ENCODE measurements at places on chromosomes 16 and 17.

DNA sequence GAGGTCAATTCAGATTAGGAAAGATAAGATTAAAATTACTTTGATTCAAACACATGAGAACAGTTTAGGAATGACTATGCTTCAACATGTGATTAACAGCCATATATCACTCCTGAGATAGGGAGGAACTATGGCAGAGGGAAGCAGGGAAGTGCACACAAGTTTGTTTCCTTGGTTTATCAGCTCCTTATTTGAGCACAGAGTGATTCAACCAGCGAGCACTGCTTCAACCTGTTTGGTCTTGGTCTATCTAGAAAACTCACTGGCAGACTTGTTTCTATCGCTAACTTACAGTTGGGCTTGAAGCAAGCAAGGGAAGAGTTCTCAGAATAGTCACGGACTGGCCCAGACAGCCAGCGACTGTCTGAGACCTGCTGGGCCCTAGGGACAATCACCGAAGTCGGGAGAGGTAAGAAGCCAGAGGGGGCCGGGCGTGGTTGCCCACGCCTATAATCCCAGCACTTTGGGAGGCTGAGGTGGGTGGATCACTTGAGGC lies 23.5 kb downstream of the TUBG1 start:
- DNase-seq = no peak

GRCh38 chr17:11816409-11816808 lies 180.9 kb downstream of the ZNF18 start:
- no peak for DNase-seq

DNA sequence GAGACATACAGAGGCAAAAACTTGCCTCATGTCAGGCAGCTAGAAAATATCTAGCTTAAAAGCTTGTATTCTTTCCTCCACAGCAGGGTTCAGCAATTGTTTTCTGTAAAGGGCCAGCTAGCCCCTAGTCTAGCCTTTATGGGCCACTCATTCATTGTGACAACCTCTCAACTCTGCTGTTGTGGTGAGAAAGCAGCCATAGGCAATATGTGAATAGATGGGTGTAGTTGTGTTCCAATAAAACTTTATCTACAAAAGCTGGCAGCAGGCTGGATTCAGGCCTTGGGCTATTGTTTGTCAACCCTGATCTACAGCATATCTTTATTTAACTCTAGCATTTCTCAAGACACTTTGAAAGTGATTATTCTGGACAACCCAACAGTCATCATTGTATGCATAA lies 46.4 kb upstream of the CDYL2 start:
- DNase-seq = no peak

- peak; percentile 80 for DNase-seq
These were observed 832 bp downstream of the ETV4 start for GRCh38 chr17:43545383-43545632.

DNA sequence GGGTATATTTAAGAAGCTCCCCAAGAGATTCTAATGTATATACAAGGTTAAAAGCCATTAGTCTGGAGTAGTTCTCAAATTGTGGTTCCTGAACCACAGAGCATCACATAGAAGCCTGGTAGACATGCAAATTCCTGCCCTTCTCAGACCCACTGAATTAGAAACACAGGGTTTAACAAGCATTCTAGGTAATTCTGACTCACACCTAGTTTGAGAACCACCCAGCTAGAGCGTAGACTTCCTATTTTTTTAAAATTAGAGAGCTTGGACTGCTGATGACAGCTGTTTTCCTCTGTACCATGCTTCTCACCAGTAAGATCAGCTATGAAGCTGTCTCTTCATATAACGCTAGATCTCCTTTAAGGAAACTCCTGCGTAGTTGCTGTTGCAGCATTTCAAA lies 50.6 kb downstream of the HS3ST3B1 start:
- DNase-seq = no peak

- no peak for DNase-seq
These were observed 4.0 kb upstream of the SLFN12L start for GRCh38 chr17:35541434-35541833.

DNA sequence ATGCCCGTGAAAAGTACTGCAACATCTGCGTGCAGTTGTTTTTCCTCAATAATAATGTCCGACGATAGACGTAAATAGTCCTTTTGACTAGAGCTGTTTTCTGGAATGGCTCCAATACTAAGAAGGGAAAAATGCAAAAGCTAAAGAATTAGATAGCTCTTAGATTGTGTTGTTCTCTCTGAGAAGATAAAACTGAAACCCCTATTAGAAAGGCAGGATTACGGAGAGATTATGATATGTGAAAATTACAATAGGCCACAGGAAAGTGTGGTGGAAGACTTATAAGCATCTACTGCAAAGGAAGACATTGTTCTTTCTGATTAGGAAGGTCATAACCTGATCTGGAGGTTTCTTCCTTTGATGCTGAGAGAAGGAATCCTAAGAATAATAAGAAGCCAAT lies 33.5 kb upstream of the KCNJ16 start:
- no peak for DNase-seq

DNA sequence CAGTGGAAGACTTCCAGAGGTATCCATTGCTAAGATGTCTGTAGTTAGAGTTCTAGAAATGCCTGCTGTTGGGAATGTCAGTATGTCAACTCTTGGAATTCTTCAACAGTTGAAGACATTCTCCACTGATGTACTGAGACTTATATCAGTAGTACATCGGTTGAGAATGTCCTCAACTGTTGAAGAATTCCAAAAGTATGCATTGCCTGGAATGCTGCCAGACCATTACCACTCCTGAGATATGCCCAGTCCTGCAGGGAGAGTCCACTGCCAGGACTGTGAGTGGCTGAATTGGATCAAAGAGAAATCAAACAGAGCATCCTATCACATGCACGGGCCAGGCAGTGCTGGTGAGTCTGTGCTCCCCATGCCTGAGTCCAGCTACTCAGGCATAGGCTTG lies 42.0 kb downstream of the IL21R start:
- no peak for DNase-seq

- DNase-seq = peak; percentile 45
These were observed 787 bp downstream of the ZFPM1 start for GRCh38 chr16:88453611-88454522.

GRCh38 chr17:57913575-57914272 lies 41.5 kb downstream of the CUEDC1 start:
- peak; percentile 95 for DNase-seq

DNA sequence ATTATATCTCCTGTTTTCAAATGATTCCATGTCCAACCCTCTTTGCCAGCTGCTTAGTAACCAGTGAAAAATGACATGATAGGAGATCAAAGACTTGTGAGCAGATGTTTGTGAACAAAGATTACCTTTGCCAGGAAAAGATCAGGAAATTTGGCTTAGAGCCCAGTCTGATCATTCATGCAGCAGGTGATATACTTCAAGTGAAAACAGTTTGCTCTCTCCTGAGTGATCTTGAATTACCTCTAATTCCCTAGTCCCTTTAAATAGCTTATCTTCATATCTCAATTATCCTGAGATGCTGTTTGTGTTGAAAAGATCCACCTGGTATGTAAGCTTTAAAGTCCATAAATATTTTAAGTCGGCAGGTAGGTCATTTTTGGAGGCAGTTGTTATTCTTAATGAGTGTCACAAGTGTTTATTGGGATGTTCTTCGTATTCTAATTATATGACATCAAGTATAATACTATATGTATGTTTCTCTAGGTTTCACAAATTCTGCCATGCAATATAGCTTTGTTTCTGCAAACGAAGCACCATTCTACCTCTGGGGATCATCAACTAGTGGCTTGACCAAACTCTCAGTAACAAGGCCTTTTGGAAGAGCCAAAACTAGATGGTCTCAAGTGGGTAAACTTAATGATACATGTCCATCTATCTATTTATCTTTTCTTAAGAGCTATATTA lies 13.2 kb upstream of the VPS35L start:
- peak; percentile 98 for DNase-seq

DNA sequence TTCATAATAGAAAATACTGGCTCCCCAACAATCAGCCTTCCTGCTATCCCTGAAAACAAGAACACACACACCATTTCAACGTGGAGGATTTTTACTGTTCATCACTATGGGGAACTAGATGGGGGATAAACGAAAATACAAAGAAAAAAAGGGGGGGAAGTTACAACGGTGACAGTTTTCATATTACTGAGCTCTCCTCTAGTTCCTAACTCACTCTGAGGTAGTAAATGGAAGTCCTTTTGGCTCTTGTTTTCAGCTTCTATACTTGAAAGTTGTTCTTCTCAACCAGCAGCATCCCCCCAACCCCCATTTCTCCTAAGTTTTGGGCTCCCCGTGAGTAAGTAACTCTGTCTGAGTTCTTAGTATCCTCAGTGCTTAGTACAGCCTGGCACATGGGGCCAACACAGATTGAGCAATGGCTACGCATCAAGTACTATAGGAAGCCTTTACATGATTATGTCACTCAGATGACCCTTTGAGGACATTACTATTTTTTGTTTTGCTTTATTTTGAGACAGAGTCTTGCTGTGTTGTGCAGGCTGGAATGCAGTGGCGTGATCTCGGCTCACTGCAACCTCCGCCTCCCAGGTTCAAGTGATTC lies 4.2 kb upstream of the CORO7 start:
- no peak for DNase-seq

GRCh38 chr16:70483426-70483825 lies 29.0 kb downstream of the FCSK start:
- DNase-seq = no peak
